ENCODE measurements at places on chromosomes 4 and X.
A peak's percentile ranks its signal among the peaks of the same experiment; 100 is the strongest.

DNA sequence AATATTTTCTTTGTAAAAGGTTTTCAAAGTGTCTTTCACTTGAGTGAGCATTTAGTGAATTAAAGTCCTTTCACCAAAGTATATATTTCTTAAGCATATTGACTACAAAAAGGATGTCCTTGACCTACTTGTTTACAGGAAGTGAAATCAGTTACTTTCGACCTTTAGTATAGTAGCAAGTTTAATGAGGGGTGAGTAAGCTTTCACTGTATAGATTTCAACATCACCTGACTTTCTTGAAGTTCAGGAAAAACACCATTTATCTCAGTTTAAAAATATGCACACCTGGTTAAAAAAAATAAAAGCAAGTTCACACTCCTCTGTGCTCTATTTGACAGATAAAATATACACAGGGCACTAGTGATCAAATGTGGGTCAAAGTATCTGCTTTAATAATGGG lies 88.1 kb downstream of the CCSER1 start:
- no peak for DNase-seq

DNA sequence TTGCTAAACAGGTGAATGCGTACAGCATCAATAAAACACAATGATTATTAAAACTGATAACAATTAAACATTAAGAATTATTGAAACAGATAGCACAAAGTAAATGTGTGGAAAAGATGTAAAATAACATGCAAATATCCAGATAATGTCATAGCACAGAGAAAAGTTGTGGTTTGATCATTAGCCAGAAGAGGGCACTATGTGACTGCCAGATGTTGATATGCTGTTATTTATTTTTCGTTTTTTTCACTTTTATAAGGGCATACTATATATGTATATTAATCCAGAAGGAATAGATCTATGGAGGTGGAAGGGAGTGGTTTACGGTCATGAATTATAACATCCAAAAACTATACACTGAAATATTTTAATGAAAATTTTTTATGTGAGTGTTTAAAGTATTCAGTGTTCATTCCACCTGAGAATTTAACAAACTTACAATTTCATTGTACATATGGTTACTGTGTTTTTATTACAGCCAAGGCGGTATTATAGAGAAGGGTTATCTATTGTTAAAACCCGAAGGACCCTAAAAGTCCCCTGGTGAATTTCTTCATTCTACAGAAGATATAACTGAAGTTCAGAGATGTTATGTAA lies 211.9 kb upstream of the UGT8 start:
- DNase-seq = peak; percentile 24

- no peak for DNase-seq
Observed at GRCh38 chr4:83124111-83124780, 9.7 kb upstream of the PLAC8 start.

DNA sequence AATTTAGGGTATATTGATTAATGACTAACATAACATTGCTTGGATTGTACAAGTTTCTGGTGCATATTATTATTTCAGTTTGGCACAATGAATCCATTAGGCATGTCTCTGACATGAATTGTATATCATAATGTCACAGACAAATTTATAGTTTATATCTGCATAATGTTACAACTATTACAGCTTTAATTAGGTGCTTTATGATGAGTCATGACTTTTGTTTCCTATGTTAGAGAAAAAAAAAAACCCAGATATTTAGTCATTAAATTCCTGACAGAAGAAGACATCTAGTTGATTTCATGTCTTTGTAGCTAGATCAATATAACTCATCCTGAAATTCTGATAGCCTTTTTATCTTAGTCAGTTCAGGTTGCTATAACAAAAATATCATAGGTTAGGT lies 385.7 kb upstream of the EPHA5 start:
- DNase-seq = no peak

DNA sequence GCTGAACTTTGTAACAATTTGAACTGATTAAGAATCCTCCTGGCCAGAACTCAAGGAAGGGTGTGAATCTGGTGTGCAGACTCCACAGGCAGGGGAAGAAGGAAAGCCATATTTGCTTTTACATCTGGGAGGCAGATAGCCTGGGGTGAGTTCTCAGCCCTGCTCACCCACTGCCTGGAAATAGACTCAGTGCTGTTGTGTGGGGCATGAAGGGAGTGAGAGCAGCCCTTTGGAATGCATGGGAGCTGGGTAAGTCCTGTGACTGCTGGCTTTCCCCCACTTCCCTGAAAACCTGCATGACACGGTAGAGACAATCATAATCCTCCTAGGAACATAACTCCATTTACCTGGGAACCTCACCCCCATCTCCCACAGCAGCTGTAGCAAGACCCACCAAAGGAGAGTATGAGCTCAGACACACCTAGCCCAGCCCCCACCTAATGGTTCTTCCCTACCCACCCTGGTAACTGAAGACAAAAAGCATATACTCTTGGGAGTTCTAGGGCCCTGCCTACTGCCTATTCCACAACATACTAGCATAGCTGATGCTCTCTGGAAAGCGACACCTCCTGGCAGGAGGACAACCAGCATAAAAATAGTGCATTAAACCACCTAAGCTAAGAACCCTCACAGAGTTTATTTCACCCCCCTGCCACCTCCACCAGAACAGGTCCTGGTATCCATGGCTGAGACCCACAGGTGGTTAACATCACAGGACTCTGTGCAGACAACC lies 59.3 kb upstream of the UBQLN2 start:
- DNase-seq = no peak

GRCh38 chr4:38612646-38613414 lies 51.2 kb upstream of the KLF3 start:
- no peak for DNase-seq

All from CD4-positive, alpha-beta T cell treated with Interleukin-1 beta for 1 hour (primary cell).